ENCODE measurements at places on chromosomes 11 and 22. TPM values are rescaled to one million over a fixed set of nuclear protein-coding genes. Genes with fewer than 3 reads are reported as not detected.

Gene C22orf31
- not detected for total RNA-seq

Gene BCO2
- 3.2 TPM for total RNA-seq

Gene RFPL2
- total RNA-seq = 1.8 TPM

Gene HTR3B
- not detected for total RNA-seq

Gene TNNT3
- 17.0 TPM for total RNA-seq

Gene KCNJ5
- 0.12 TPM for total RNA-seq
